ENCODE measurements at places on chromosomes 2 and 18.

GRCh38 chr18:32280911-32281310 lies 91.1 kb downstream of the MEP1B start:
- no peak for DNase-seq

DNA sequence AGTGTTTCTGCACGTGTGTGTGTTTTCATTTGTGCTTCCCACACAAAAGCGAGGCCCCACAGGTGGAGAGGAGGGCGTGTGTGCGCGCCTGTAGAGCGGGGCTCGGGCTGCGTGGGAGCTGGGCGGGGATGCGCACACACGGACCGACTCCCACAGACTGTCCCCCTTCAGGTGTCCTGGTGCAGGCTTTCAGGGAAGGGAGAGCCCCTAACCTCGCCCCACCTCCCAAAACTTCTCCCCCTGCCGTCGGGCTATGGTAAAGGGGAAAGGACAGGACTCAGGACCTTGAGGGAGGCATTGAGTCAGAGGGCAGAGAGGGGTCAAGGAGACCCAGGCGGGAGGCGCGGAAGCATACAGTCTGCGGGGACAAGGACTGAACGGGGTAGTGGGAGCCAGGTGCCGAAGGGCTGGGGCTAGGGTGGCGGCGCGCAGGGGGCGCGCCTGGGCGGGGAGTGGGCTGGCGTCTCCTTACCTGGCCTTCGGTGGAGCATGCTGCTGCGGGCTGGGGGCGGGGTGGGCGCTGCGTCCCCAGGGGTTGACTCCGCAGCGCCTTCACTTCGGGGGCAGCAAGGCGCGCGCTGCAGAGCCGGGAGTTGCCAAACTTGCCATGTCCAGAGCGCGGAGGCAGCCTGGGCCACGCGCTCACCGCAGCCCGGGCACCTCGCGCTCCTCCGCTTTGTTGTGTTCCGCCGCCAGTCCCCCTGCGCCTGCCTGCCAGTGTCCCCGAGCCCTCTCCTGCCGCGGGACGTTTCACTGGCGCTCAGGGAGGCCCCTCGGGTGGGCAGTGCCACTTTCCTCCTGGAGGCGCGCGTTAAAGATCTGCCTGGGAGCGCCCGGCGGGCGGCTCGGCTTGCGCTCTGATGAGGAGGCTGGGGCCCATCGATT lies 302.0 kb downstream of the NCKAP5 start:
- DNase-seq, result peak; percentile 72

GRCh38 chr2:55093381-55093780 lies 43.1 kb upstream of the RTN4 start:
- DNase-seq, result no peak

GRCh38 chr2:101823859-101824258 lies 126.4 kb downstream of the MAP4K4 start:
- DNase-seq, result no peak

GRCh38 chr2:46865181-46865970 lies 50.2 kb downstream of the MCFD2 start:
- no peak for DNase-seq

- no peak for DNase-seq
These were observed 101.1 kb downstream of the LDLRAD4 start for GRCh38 chr18:13319629-13320028.

- no peak for DNase-seq
These were observed 19.8 kb upstream of the BCL11A start for GRCh38 chr2:60573251-60573650.

GRCh38 chr2:45688479-45689298 lies 37.2 kb downstream of the PRKCE start:
- no peak for DNase-seq

- DNase-seq, result no peak
These were observed 67.7 kb downstream of the SLC40A1 start for GRCh38 chr2:189512879-189513278.

- no peak for DNase-seq
These were observed 32.6 kb downstream of the MLPH start for GRCh38 chr2:237519506-237520245.

DNA sequence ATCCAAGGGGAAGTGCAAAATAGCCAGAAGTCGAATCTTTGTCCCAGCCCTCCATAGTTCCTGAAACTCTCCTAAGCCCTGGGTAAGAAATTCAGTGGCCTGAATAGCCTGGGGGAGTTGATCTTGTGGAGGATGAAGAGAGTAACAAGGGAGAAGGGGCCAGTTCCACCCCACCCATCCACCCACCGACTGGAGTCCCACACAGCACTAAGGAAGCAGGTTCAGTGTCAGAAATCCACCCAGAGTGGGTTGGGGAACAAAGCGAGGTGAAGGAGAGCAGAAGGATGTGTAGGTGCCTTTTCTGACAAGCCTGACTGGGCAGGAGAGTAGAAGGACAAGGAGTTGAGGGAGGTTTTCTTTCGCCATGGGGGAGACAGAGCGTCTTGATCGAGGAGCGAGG lies 136.8 kb downstream of the SMAD2 start:
- no peak for DNase-seq

GRCh38 chr18:56200381-56200911 lies 437.9 kb downstream of the TXNL1 start:
- DNase-seq, result no peak

DNA sequence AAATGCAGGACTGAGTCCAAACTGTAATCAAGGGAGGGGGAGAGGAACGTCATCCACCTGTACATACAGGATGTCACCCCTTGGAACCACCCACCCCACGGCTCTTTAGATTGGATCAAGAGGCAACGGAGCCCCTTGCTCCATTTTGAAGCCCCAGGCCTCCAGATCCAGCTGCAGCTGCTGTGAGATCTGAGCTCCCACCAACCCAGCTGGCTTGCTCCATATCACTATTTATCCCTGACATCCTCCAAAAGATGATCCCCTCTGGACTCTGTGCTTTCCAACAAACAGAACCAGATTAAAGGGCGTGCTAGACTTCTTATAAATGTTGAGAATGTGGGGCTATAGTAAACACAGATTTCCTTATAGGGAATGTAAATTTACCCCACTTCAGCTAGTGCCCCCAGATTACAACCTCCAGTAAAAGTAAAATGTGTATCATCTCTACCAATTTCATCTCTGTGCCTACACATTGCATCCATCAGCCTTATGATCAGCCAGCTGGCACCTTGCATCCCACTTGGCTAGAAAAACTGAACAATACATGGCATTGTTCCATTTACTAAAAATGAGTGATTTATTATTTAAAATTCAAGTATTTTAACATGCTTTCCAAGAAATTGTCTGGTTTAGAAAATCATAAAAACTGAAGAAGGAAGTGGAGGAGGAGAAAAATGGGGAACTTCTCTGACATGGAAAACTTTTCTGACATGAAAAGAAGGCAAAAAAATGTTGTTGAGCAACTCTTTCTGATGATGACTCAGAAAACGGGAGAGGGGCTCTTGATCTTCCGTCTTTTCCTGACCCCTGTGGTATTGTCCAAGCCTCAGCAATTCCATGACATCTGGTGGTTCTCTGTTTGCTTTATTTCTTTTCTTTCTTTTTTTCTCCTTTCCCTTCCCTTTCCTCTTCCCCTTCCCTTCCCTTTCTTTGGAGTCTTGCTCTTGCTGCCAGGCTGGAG lies 262.6 kb upstream of the THUMPD2 start:
- DNase-seq, result no peak

- DNase-seq, result no peak
These were observed 466.9 kb upstream of the HNRNPA3 start for GRCh38 chr2:176745543-176746200.

GRCh38 chr2:225670111-225670974 lies 270.8 kb downstream of the NYAP2 start:
- DNase-seq, result no peak

DNA sequence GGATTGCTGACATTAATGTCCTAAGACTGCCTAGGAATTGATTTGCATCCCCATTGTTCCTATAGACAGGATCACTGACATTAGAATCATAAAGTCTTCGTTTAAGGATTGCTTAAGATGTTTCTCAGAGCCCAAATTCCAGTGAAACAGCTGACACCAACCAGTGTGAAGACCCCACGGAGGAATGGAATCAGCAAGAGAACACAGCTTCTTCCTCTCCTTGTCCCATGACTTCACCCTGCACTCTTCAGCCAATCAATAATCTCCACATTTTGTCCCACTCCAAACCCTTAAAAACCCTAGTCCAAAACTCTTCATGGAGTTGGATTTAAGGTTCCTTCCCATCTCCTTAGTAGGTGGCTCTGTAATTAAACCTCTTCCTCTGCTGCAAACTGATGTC lies 157.0 kb upstream of the NDUFV2 start:
- DNase-seq, result no peak

GRCh38 chr18:56637176-56637575 lies 1.2 kb downstream of the TXNL1 start:
- DNase-seq, result no peak

DNA sequence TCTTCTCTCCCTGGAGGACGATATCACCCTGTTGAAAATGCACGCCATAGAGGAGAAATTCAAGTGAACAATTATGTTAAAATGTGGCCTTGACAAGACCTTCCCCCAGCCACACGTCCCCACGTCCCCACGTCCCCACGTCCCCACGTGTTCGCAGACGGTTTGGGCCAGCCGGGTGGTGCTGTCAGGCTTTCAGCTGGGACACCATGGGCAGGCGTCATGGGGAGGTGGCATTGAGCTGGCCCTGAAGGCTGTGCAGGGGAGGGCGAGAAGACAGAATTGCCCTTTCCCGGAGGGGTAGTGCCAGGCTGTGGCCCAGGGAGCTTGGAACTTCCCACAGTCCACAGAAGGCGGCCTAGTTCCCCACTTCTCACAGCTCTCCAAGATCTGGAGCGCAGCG lies 240.7 kb upstream of the RAB6C start:
- no peak for DNase-seq

DNA sequence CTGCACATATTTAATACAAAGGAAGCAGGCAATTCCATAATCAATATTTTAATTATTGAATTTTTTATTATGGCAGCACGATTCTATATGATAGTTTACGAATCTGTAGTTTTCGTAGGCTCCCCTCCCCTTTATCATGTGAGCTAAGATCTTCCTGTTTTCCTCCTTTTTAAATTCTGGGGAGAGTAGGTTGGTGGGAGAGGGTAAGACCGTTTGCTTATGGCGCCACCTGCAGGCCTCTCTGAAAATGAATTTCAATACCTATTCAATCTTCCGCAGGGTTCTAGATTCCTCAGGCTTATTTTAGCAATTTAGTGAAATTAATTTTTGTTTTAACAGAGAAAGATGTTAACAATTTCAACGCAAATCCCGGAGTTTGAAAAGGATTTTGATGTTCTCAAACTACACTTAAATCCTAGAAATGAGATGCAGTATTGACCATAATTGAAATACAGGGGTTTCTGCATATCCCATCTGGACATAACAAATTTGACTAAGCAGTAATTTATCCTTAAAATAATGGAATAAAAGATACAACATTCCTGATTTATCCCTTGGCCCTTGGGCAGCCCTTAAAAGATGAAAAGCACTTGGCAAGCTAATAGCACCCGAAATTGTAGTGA lies 12.8 kb upstream of the GBX2 start:
- no peak for DNase-seq

DNA sequence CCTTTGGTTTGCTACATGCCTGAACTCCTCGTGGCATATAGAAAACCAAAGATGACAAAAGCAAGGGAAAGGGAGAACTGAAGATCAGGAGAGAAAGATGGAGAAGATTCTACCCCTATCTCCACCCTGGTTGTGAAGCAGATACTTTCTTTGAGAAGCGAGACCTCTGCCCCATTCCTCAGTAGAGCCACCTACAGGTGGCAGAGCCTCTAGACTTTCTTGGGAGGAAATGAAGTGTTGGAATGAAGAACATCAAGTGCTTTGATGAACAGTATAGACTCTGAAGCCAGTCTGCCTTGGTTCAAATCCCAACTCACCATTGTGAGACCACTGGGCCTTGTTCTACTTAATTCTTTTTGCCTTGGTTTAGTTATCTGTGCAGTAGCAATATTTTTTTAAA lies 348.8 kb upstream of the ETAA1 start:
- no peak for DNase-seq

GRCh38 chr2:127161176-127162136 lies 54.5 kb upstream of the BIN1 start:
- DNase-seq, result no peak

- no peak for DNase-seq
These were observed 14.7 kb downstream of the DAPL1 start for GRCh38 chr2:158809816-158810215.

GRCh38 chr18:13386891-13387801 lies 168.6 kb downstream of the LDLRAD4 start:
- peak; percentile 46 for DNase-seq

- no peak for DNase-seq
These were observed 141.3 kb downstream of the L3MBTL4 start for GRCh38 chr18:6273423-6273822.

GRCh38 chr18:64405161-64405560 lies 256.3 kb upstream of the LINC00305 start:
- DNase-seq, result no peak

DNA sequence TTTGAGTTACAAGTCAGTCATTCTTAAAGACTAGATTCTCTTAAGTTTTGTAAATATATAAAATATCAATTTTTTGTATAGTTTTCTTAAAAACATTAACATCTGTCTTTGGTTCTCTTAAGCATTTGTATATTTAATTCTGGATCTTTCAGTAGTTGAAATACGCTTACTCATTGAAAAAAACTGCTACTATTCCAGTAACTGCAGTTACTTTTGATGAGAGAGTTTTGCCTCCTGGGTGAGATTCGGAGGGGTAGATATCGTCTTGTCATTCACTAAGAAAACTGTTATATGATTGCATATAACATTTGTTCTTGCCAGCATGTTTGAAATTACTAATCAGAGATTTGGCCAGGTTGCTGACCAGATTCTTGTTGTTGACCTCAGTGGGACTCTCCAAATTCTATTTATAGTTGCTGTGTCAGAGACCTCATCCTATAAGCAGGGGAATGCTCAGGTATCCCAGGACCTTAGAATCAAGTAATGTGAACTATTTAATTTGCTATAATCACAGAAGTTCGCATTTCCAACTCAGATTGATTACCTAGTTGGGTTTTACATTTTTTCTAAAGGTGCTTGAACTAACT lies 7.9 kb downstream of the AGPS start:
- no peak for DNase-seq

DNA sequence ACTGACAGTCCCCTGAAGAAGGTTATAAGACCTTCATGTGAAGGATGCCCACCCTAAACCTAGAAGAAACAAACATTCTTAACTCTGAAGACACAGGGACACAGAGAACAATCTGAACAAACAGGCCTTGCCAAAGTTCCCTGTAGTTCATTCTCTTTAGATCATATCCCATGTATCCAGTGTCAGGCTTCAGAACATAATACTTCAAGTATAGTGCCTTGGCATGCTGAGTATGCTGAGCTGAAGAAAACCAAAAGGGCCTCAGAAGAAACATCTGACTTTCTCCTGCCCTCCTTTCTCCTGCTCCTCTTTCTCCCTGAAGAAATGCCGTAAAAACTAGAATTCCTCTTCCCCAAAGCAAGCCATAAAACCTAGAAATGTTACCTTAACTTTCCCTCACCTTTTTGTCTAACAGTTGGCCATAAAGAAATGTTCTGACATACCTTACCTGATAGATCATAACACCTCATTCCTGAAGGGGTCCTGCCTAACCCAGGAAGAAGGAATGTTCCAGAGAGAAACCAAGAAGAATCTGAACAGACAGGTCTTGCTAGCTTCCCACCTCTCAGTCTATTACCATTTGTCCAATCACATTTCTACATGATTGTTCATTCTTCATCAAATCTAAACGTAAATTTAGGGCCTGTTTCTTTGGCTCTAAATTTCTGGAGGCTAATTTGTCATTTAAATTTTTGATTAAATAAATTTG lies 160.1 kb upstream of the ZC3H15 start:
- no peak for DNase-seq
